ENCODE measurements at places on chromosomes 2 and 18. TPM values are rescaled to one million over a fixed set of nuclear protein-coding genes. Genes with fewer than 3 reads are reported as not detected.

- no peak for DNase-seq
Measured at GRCh38 chr18:25146512-25146910, 205.5 kb downstream of the ZNF521 start.

Gene CCDC93
- total RNA-seq: 17.2 TPM

DNA sequence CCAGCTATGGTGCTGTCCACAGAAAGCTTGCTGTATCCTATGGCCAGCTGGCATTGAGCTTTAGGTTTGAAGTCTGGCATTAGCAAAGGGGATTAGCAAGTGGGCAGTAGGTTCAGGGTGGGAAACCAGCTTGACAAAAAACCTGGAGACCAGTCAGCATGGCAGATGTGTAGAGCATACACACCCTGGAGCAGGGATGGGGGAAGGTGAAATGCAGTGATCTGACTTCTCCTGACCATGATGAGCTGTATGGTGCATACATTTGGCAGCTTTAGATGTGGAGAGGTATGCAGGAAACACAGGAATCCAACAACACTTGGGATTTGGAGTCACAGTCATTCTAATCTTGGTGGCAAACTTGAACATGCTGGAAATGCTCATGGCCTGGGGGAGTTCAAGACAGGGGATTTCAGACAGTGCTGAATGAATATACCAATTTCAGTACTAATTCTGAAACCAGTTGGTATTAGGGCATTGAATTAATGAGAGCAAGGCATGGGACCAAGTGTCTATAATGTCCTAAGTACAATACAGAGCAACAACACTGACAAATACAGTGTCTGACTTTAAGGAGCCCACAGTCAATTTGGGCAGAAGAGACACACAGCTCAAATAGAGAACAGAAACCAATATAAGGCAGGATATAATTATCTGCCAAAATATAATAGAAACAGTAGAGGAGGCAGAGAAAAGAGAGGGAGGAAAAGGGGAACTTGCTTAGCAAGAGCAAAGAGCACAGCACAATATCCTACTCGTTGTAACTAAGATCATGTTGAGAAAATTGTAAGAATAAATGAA is 11.8 kb downstream of the ARHGAP15 start:
- no peak for DNase-seq

Gene DGUOK
- total RNA-seq: 79.0 TPM

DNA sequence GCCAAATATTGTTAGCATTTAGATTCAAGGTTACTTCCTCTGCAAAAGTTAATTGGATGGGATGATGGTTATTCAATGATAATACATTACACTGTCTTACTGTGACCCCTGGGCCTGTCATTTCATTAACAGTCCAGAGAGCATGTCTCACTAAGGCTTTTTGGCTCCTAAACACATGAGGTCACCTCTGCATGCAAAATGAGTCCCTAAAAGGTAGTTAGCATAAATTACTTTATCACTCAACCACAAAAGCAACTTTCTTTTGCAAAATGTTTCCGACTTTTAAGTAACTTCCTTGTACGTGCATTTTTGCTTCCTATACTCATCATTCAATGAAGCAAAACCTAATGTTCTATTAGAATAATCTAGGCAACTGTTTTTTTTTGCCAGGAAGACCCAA is 16.8 kb upstream of the AGFG1 start:
- DNase-seq: no peak

DNA sequence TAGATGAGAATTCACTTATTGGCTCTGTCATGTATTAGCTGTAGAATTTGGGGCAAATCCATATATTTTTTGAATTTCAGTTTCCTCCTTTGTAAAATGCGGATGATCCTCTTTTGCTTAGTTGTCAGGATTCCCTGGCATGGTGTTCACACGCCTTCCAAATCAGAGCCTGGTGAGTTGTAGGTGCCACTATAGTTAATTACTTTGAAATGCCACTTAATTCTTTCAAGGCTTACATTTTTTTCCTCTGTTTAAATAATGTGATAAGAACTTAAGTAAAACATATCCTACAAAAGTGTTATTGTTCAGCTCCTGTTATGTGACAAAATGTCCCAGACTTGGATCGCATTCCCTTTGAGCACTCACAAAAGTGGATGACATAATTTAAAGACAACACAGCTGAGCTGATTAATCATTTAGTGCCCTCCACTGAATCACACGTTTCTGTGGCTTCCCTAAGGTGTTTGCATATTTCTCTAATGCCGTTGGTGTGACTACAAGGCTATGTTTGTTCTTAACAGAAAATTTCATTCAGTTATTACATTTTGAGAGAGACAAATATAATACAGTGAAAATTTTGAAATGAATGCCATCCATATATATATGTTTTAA is 471.2 kb upstream of the CHST9 start:
- no peak for DNase-seq

DNA sequence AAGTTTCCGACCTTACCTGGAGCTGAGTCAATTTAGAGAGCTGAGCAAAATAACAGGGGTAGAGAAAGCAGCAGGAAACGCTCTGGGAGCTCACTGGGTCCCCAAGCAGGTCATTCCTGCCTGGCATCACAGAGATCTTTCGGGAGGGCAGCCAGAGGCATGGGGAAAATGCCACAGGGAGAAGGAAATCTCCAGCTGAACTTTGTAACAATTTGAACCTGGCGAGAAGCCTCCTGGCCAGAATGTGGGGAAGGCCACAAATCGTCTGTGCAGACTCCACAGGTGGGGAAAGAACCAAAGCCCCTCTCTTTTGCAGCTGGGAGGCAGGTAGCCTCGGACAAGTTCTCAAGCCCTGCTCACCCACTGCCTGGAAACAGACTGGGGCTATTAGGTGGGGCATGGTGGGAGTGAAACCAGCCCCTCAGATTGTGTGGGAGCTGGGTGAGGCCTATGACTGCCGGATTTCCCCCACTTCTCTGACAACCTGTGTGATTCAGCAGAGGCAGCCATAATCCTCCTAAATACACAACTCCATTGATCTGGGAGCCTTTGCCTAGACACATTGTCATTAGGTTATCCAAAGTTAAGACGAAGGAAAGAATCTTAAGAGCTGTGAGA is 53.9 kb downstream of the INO80D start:
- DNase-seq: no peak

DNA sequence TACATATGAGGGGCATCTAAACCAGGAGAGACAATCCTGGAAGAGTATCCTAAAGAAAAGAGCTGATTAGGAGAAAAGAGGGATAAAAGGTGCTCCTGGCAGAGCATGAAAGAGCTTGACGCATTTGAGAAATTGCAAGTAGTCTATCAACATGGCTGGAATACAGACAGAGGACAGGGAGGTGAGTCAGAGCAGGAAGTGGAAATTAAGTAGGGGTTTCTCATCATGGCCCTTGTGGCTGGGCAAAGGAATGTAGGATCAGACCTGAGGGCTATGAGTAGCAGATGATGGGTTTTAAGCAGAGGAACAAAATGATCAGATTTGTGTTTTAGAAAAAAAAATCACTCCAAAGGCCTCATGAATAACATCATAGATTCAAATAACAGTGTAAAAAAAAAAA is 49.2 kb upstream of the UGP2 start:
- no peak for DNase-seq

DNA sequence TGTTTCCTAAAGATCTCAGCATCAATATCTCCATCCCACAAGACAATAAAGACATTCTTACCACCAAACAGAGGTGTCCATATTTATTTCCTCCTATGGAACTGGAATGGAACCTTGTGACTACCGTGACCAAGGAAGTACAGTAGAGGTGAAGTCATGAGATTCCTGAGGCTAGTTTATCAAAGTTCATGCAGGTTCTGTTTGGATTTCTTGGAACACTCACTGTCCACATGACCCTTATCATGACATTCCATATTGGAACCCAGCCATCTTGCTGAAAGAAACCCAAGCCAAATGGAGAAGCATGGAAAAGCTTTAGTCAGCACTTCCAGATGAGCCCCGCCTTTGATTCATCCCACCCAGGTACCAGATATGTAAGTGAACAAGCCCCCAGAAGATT is 516.0 kb upstream of the POU3F3 start:
- DNase-seq: no peak

GRCh38 chr2:38430597-38431207 is 53.6 kb upstream of the ATL2 start:
- peak; percentile 8 for DNase-seq

DNA sequence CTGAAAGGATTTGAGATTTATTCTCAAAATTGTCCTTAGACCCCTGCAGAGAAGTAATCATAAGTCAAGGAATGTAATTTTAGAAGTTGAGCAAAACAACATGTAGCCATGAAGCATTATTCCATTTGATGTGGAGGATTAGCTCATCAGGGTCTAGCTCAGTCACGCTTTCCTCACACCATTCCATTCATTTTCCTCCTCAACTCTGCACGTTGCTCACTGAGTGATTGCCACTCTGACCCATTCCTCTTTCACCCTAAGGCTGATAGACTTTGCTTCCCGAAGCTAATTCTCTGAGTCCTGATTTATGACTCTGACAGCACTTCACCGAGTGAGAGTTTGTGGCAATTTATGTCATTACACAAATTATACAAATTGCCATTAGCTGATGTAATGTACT is 820.6 kb upstream of the PIK3C3 start:
- DNase-seq: no peak

- no peak for DNase-seq
Measured at GRCh38 chr2:74007711-74008110, 23.0 kb downstream of the TET3 start.

Gene MYO5B
- 6.7 TPM for total RNA-seq

- no peak for DNase-seq
Measured at GRCh38 chr2:144712550-144712940, 192.6 kb upstream of the ZEB2 start.

DNA sequence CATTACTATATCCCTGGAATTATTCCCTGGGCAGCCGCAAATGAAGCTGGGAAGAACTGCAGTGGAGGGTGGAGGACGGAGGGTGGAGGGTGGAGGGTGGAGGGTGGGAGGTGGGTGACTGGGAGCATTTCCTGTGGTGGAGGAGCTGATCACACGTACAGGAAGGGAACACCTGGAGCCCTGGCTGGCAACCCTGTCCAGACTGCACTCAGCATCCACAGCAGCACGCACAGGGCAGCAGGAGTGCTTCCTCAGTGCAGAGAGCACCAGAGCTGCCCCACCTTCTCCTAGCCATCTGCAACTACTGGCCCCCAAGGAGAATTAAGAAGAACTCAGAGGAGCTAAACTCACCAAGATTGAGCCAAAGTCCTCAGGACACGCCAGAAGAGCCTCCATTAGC is 249.9 kb downstream of the EIPR1 start:
- no peak for DNase-seq

GRCh38 chr2:31138037-31138962 is at the start of gene GALNT14:
Gene GALNT14, minus strand, starts transcription at chr2:31138440. Its CDS starts 354 bp downstream, at chr2:31138086.
- DNase-seq: peak; percentile 78

Gene MATN3
- 1.7 TPM for total RNA-seq

- no peak for DNase-seq
Measured at GRCh38 chr2:232659359-232659758, 26.0 kb downstream of the EFHD1 start.

DNA sequence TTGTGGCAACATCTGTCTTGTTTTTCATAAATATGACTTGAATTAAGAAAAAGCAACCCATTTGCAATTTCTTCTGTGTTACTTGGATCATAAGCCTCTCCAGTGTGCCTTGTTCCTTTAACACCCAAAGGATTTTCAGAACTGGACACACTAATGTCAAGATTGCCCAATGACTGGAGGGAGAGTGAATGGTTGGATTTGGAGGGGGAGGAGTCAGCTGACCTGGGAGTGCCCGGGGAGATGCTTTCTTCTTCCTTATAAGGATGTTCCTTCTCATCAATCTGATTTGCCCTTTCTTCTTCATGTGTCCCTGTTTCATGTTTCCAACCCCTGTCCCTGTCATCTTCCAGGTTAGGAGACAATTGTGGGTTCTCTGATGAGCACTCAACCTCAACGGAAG is 48.8 kb downstream of the ALPK2 start:
- no peak for DNase-seq

GRCh38 chr2:18724371-18725145 is 135.2 kb upstream of the NT5C1B start:
- DNase-seq: no peak

Gene GREB1
- 30.8 TPM for total RNA-seq

DNA sequence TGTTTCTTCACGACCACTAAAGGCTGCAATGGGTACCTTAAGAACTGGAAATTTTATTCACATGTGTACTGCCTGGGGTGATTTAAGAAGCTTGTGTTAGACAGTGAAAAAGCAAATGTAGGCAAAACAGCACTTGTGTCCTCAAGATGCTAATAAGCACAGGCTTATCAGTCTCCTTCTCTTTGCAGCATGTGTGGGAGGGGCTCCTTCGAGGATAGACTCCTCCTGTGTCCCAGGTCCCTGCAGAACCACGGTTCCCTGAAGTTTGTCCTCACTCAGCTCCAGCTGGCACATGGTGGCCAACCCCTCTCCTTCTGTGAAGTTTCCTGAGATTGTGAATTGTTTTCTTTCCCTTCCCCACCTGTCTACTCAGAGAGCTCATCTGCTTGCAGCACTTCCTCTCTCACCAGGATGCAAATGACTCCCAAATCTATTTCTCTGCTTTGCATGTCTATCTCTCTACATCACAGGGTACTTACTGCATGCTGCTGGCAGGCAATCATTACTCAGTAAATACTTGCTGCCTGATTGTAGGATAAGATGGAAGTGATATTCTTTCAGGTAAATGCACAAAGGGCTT is 589.6 kb upstream of the KLHL29 start:
- DNase-seq: no peak

Gene GALR1
- not detected for total RNA-seq

Gene ATOH8
- total RNA-seq: 0.43 TPM

Gene MAP2
- total RNA-seq: 102 TPM
